ENCODE measurements at places on chromosomes 16 and 17.

- peak; percentile 61 for DNase-seq
These were observed 23.0 kb upstream of the SLC38A8 start for GRCh38 chr16:84065536-84066132.

DNA sequence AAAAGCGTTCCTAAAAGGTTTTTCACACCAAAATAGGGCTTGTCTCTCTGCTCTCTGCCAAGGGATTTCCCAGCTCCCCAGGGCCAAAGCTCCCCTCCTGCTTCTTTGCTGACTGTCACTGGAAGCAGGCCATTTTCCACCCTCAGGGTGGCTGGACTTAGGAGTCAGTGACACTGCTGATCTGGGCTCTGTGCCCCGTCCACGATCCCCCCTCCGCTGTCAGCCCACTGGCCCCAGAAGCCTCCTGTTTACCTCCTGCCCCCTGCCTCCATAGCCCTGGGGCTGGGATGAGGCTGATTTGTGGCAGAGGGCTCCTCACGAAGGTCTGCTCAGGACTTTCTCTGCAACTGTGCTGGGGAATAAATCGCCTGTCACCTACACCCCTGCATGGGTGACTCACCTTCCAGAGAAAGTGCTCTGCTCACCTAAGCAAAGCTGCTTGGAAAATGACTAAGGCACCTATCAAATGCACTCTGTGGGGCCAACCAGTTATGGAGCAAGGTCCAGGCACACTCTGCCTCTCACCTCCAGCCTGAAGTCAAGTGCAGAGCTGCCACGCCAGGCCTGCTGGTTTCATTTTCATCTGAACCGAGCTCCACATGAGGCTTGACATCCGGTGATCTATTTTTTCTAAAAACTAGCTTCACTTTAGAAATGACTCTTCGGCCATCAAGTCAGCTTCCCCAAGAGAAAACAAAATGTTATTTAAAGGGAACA is 4.9 kb downstream of the MAP3K14 start:
- peak; percentile 39 for DNase-seq

- DNase-seq = no peak
These were observed 5.4 kb upstream of the NHERF1 start for GRCh38 chr17:74742978-74743545.

DNA sequence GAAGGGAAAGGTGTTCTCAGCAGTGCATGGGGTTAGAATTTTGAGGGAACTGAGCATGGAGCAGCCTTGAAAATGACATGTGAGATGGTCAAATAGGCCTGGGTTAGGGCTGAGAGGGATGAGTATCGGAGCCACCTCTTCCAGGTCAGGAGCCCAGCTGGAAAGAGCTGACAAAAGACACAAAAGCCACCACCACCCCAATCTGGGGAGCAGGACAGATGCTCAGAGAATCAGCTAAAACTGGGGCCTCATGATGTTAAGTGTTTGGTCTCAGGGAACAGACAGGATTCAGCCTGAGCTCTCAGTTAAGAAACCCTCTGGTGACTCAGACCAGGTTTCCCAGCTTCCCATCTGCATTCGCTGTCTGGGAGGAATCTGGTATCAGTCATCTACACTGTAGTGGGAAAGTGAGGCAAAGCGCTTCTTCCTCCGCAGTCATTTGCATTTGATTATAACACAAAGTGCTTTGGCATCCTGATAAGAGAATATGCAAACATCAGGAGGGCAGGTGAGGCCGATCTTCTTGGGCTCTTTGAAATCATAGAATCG is 2.6 kb downstream of the WNT9B start:
- peak; percentile 11 for DNase-seq

DNA sequence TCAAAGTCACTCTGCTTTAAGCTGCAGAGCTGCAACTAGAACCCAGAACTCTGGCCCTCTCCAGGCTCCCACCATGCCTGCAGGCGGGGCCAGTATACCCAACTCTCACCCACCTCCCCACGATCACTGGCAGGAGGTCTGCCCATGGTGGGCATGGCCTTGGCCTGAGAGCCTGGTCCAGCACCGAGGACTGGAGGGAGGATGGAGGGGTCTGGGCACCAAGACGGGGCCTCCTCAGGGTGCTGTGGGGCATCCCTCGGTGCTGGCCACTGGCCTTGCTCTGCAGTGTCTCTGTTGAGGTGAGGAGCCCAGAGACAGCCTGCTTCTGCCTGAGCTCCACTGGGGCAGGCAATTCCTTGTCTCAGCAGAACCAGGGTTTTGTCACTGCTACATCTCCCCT is 1.5 kb upstream of the KRT16 start:
- DNase-seq = no peak

- DNase-seq = no peak
These were observed 35.9 kb downstream of the TRARG1 start for GRCh38 chr17:1315409-1315808.

GRCh38 chr17:43906951-43907424 is 348 bp downstream of the MPP2 start:
- DNase-seq = no peak

DNA sequence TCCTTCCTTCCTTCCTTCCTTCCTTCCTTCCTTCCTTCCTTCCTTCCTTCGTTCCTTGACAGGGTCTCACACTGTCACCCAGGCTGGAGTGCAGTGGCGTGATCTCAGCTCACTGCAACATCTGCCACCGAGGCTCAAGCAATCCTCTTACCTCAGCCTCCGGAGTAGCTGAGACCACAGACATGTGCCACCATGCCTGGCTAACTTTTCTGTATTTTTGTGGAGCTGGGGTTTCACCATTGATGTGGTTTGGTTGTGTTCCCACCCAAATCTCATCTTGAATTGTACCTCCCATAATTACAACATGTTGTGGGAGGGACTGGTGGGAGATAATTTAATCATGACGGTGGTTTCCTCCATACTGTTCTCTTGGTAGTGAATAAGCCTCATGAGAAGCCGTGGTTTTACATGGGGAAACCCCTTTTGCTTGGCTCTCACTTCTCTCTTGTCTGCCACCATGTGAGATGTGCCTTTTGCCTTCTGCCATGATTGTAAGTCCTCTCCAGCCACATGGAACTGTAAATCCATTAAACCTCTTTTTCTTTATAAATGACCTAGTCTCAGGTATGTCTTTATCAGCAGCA is 90.3 kb upstream of the MPHOSPH6 start:
- no peak for DNase-seq

GRCh38 chr16:78648517-78648916 is 549.1 kb downstream of the WWOX start:
- DNase-seq = peak; percentile 30

GRCh38 chr16:70478912-70479341 is 24.5 kb downstream of the FCSK start:
- DNase-seq = no peak

- DNase-seq = no peak
These were observed 54.2 kb downstream of the SNX20 start for GRCh38 chr16:50626868-50627267.

- no peak for DNase-seq
These were observed 173.3 kb downstream of the PMP22 start for GRCh38 chr17:15091825-15092224.

DNA sequence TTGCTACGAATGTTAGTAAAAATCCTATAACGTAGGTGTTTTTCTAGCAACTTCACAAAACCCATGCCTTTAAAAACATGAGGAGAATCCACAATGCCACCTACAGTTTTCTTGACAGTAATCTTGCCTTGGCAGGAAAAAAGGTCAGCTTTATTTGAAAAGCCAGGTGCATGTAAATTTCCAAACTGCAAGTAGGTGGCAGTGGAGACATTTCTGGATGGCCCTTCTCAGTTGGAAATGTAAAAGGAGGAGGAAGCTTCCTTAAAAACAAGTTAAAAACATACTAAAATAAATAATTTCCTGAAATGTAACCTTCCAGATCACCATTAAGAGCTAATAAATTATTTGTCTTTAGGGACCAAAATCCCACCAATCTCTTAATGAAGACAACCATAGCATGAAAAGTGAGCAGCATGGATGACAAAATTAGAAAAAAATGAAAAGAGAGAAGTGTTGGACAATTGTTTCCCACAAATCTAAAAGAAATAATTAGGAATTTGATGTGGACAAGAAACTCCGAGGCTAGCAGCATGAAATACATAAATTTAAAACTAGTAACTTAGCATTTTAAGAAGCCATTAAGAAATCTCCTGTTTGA is 152.2 kb downstream of the SNX11 start:
- peak; percentile 12 for DNase-seq

GRCh38 chr17:35775039-35775438 is 14.4 kb downstream of the C17orf50 start:
- DNase-seq = no peak

GRCh38 chr17:8405499-8406016 is 7.9 kb upstream of the RNF222 start:
- no peak for DNase-seq

GRCh38 chr16:80974649-80975376 is 31.9 kb downstream of the CMC2 start:
- DNase-seq = no peak

DNA sequence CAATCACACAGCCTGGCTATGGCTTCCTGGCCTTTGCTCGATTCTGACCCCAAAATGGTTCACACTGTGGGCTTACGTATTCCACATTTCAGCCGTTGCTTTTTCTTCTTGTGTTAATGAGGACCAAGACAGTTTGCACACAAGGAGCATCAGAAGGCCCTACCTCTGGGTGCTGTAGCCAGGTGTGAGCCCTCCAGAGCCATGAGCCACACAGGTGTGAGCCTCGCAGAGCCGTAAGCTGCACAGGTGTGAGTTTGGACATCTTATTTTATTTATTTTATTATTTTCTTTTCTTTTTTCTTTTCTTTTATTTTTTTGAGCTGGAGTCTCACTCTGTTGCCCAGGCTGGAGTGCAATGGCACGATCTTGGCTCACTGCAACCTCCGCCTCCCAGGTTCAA is 70.6 kb downstream of the LMF1 start:
- no peak for DNase-seq

GRCh38 chr16:11655655-11656054 is 12.6 kb upstream of the SNN start:
- DNase-seq = no peak

DNA sequence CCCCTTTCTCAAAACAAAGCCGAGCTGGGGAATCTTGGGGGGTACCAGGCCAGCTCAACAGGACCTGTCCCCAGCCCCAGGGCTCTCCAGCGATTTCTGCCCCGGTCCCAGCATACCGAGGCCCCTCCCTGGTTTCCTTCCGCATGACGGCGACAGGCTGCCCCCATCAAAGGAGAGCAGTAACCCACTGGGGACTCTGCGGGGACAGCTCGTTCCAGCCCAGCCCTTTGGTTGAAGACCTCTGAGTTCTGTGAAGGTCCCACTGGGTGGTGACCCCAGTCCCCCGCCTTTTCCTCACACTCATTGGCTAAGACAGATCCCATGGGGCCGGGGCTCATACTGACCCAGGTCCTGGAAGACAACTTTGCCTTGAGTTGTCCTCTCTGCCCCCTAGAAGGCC is 4.1 kb downstream of the SMTNL2 start:
- no peak for DNase-seq

DNA sequence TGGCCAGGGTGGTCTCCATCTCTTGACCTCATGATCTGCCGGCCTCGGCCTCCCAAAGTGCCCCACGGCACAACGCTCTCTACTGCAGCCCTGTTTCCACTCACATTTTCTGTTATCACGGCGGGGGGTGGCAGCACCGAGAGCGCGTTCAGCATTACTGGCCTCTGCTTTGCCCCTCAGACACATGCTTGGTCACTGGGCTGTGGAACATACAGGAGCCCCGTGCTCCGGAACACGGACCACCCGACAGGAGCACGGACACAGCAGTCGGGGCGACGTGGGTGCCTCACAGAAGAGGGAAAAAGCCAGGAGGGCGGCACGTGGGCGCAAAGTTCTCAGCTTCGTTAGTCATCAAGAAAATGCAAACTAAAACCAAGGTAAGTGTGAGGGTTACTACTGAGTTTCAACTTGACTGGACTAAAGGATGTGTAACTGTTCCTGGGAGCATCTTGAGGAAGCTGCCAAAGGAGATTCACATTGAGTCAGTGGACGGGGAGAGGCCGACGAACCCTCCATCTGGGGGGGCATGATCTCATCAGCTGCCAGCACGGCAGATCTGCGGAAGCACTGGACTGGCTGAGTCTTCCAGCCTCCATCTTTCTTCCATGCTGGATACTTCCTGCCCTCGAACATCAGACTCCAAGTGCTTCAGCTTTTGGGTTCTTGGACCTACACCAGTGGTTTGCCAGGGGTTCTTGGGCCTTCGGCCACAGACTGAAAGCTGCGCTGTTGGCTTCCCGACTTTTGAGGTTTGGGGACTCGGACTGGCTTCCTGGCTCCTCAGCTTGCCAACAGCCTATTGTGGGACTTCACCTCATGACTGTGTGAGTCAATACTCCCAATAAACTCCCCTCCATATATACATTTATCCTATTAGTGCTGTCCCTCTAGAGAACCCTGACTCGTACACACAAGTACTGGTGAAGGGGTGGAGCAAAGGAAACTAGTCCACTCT is 106.8 kb downstream of the ZNF778 start:
- DNase-seq = peak; percentile 85

DNA sequence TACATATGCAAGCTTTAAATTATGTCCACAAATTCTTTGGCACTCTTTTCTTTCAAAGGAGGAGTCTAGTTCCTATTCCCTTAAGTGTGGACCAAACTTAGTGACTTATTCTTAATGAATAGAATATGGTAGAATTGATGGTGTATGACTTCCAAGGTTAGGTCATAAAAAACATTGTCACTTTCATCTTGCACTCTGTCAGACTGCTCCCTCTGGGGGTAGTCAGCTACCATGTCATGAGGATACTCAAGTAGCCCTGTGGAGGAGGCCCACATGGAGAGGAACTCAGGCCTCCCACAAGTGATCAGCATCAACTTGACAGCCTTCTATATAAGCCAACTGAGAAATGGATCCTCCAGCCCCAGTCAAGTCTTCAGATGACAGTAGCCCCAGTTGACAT is 58.0 kb upstream of the SCNN1B start:
- DNase-seq = no peak

DNA sequence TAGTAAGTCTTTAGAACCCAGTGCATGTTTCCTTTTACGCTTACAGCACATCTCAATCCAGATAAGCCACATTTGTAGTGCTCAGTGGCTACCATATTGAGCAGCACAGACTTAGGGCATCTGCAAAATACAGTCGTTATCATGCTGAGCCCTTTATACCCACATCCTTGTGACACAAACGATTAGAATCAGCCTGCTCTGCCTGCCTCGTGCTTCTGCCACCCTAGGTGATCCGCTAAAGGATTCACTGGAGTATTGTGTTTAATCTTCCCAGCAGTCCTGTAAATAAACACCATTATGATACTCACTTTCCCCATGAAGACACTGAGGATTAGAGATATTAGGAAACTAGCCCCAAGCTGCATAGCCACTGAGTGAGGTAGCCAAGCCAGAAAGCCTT is 51.3 kb upstream of the FA2H start:
- DNase-seq = no peak

GRCh38 chr16:88049561-88050545 is 98.6 kb downstream of the BANP start:
- DNase-seq = no peak

GRCh38 chr16:8828541-8829165 is 31.0 kb downstream of the PMM2 start:
- DNase-seq = no peak

GRCh38 chr16:87834668-87835473 is 34.4 kb downstream of the SLC7A5 start:
- no peak for DNase-seq

- no peak for DNase-seq
These were observed 145.2 kb upstream of the CIBAR2 start for GRCh38 chr16:85257483-85257882.
